ENCODE measurements at places on chromosomes 7 and 10.

DNA sequence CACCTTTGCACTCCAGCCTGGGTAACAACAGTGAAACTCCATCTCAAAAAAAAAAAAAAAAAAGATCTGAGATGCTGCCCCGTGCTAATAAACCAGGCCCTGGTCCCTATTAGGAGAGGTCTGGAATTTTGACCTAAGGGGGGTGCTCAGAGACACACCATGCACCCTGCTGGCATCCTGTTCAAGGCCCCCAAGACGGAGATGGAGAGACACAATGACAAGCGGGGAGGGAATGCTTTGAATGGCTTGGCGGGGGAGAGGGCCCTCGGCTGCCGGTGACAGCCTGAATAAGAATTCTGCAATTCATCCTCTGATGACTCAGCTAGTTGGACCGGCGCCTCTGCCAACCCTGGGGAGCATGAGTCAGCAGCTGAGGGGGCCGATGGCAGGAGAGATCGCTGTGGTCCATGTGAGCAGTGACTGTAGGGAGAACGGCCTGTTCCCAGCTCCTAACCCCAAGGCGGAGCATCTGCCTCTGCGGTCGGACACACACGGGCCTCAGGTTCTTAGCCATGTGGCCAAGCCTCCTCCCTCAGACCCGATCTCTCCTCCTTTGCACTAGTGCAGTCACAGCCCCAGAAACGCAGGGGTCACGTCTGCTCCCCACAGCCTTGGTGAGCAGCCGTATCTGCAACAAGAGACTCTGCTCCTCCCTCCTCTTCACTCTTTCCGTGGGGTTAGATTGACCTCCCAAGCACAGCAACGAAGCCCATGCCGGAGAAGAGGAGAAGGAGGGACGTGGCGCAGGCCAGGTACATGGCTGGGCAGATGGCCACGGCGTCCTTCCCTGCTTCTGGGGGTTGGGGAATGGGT, 14.9 kb downstream of the TRIM56 start:
- peak; percentile 74 for DNase-seq

DNA sequence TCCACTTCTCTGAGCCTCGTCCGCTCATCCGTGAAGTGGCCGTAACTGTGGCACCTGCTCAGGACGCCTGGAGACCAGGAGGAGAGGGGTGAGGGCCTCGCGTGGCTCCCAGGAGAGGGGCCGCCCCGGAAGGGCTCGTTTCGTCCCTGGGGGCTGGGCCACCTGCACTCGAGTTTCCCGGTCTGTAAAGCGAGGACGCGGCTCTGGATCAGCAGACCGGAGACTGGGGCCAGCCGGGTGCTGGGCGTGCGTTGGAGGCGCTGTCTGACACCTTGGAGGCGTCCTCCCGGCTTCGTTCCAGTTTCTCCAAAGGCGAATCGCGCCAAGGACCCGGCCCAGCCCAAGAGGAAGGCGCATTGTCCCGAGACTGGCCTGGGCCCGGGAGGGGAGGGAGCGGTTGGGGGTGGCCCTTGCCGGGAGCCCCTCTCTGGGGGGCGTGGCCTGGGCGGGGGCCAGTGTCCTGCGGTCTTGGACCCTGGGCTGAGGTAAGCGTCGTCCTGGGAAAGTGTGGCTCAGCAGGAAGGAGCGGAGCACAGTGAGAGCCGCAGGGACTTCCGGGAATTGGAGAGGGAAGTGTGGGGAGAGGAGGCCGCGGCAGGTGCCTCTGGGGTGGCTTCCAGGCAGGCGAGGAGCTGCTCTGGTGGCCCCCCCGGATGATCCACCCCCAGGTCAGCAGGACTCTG, 89.6 kb downstream of the FOXL3 start:
- peak; percentile 66 for DNase-seq

DNA sequence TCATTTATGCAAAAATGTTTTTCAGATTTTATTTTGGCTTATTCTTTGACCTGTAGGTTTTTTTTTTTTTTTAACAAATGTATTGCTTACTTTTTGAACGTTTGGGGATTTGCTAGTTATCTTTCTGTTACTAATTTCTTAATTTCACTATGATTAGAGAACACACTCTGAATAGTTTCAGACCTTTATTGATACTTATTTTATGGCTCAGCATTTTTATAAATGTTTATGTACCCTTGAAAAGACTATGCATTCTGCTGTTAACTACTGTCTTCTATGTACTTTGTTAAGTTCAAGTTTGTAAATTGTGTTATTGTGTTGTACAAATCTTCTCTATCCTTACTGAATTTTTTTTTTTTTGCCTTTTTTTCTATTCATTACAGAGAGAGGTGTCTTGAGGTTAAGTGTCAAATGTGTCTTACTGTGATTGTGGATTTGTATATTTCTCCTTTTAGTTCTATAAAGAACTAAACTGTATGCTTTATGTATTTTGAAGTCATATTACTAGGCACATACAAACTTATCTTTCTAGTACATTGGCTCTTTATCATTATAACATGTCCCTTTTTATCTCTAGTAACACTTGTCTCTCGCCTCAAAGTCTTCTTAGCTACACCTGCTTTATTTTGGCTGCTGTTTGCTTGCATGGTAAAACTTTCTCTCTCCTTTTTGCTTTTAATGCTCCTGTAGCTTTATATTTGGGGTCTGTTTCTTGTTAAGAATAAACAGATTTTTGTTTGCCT, 8.1 kb downstream of the MKLN1 start:
- DNase-seq, result no peak

GRCh38 chr7:38195804-38196595, 18.0 kb downstream of the STARD3NL start:
- no peak for DNase-seq

DNA sequence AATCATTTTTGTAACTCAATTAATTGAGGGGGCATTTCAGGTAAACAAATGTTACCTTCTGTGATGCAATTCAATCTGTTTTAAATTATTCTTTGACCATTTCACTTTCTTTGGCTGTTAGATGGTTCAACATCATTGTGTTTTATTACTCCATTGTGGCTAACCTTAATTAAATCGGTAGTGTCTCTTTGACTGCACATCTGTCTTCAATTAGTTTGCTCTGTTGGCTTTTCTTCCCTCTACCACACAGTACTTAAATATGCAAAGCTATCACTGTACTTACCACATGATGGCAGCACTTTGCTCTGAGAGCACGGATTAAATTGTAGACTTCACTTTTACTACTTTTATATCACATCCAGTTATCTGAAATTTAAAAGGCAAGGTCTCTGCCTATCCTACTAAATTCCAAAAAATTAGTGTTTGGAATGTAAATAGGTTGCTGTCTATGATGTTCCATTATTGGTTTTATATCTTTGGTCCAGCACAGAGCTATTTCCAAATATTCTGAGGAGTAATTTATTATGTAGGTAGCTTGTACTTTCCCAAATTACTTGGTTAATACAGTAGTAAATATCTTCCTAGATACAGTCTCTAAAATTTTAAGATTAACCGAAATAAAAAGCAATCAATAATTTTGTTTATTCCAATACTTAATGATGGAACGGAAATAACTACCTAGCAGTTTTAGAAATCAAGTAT, 352.0 kb downstream of the PCLO start:
- DNase-seq, result peak; percentile 48

DNA sequence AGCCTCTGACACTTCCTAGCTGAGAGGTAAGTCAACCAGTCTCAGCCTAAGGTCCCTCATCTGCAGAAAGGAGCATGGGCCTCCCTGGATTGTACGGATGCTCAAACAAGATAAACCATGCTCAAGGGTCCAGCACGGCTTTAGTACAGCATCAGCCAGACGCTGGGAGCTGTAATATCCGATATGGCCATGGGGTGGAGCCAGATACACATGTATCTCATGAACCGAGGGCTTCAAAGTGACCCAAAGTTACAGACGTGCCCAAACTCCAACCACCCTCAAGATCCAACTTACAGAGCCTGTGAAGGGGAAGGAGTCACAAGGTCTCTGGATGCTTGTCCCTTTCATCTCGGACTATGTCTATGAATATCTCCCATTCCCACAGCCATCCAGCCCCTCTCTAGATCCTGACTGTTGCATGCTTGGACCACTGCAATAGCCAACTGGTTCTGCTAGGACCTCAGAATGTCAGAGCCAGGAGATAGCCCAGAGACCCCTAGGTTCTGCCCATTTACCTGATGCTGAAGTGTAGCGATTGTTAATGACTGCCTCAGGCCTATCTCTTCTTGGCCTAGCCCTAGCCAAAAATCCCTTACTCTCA, 142.4 kb downstream of the SH3PXD2A start:
- DNase-seq, result peak; percentile 84

DNA sequence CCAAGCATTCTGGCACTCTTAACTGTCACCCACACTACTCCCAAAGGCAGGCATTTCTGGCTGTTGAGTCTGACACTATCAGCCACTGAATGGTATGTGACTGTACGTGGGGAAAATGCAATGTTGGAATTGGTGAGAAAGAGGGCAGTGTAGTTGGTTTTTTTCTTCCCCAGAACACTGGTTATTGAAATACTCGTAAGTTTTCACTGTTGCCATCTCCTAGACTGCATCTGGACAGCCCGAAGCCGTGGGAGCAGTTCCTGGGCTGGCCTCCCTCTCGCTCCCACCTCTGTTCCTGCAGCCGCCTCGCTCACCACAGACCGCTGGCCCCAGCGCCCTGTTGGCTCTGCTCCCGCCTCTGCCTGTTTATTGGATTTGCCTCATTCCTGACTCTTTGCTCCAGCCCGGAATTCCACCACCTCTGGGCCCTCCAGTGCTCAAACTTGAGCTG, 5.7 kb downstream of the PLCE1 start:
- no peak for DNase-seq

GRCh38 chr10:77578583-77579227, 58.9 kb downstream of the KCNMA1 start:
- DNase-seq, result no peak
